ENCODE measurements at places on chromosomes 11 and 22.

DNA sequence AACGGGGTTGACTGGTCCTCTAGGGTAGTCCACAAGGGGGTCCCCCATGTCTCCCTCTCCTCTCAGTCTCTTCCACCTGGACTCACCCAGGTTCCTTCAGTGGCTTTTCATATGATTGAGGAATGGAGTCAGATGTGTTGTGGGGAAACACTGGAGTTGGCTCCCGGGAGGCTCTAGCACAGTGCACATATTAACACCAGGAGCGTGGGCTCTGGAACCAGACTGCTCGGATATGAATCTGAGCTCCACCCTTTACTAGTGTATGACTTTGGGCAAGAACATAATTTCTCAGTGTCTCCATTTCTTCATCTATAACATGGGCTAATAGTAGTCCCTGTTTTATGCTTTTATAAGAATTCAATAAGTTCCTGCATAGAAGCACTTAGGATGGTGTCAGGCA lies 157.0 kb downstream of the GRIK4 start:
- no peak for DNase-seq

GRCh38 chr22:26617271-26618199 lies at the start of gene CRYBB1:
CRYBB1 (minus strand) TSS chr22:26618027; CDS start chr22:26616319, 1,708 bp downstream.
- no peak for DNase-seq

DNA sequence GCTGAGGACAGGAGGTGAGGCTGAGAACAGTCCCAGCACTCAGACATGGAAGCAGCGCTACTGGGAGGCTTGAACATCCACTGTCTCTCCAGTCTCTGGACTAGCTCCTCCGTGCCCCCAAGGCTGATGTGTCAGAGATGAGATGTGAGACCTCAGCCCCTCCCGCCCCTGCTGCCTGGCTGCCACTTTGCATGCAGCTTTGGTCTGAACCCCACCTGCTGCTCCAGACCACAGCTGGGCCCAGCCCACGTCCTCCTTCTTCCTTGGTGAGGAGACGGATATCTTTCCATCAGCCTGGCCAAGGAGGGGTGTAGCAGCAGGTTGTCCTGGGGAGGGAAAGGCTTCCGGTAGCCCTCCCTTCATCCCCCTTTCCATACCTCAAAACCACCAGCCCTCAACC lies 148.0 kb upstream of the B3GAT1 start:
- no peak for DNase-seq

- DNase-seq = no peak
These were observed 33.1 kb upstream of the CYB5R3 start for GRCh38 chr22:42682113-42682851.
